ENCODE measurements at places on chromosomes 5 and 9. TPM values are rescaled to one million over a fixed set of nuclear protein-coding genes. Genes with fewer than 3 reads are reported as not detected.

LCN12 gene
- total RNA-seq, result 2.1 TPM

GNA14 gene
- not detected for total RNA-seq

MAMDC4 gene
- total RNA-seq, result 14.3 TPM

TMOD1 gene
- total RNA-seq, result 1.7 TPM

TMEM8B gene
- total RNA-seq, result 6.0 TPM

FAT2 gene
- not detected for total RNA-seq

COL23A1 gene
- 0.15 TPM for total RNA-seq

CNTNAP3 gene
- total RNA-seq, result not detected

PTGDS gene
- total RNA-seq, result not detected

POU5F2 gene
- 0.33 TPM for total RNA-seq

ALDH1A1 gene
- not detected for total RNA-seq

FCN2 gene
- not detected for total RNA-seq
